ENCODE measurements at places on chromosomes 7 and 10.

- DNase-seq = peak; percentile 44
Measured at GRCh38 chr7:95011146-95011928, 103.9 kb downstream of the PPP1R9A start.

- DNase-seq = peak; percentile 52
Measured at GRCh38 chr7:92621026-92621540, 30.9 kb upstream of the FAM133B start.

DNA sequence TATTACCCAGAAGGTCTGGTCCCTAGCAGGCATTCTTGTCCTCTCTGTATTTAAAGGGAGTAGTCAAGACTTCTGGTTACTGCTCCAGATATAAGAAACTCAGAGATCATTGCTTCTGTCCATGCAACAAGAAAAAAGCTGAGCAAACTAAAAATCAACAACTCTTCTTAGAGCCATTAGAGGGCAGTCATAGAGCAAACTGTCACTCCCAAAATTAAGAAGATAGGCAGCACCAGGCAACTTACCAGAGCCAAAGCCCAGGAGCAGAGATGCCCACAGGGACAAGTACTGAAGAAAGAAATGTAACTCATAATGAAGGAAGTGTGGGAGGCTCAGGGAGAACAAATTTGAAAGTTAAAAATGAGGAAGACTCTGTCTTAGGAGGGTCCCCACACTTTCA lies 472.9 kb upstream of the COBL start:
- no peak for DNase-seq

GRCh38 chr7:26663874-26664273 lies 200.5 kb downstream of the SKAP2 start:
- no peak for DNase-seq

GRCh38 chr10:37479469-37479868 lies 354.1 kb downstream of the ANKRD30A start:
- no peak for DNase-seq

- DNase-seq = no peak
Measured at GRCh38 chr10:49364747-49365146, 31.1 kb downstream of the DRGX start.

DNA sequence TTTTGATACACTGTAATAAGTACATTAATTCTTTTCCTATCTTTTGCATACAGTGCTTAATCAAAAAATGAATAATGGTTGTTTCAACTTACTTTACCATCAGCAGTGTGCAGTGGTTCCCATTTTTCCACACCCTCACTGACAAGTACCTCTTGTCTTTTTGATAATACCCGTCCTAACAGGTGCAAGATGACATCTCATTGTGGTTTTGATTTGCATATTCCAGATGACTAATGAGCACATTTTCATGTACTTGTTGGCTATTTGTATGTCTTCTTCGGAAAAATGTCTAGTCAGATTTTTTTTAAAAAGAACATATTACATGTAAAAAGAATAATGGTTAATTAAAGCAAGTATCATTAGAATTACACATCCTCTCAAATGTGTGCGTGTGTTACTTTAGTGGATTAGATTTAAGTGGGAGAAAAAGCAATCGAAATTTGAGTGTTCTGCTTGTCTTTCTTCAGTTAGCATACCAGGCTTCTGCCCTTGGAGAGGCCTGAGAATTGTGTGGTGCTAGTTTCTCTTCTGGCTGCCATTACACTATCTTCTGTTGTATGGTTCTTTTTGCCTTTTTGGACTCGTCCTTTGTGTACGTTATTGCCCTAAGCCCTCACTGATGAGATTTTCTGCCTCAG lies 291.2 kb downstream of the AUTS2 start:
- DNase-seq = no peak

GRCh38 chr7:41969561-41970105 lies 266.7 kb upstream of the INHBA start:
- no peak for DNase-seq

- DNase-seq = no peak
Measured at GRCh38 chr7:147182874-147183273, 1066.3 kb downstream of the CNTNAP2 start.

GRCh38 chr7:28414453-28414852 lies 2.1 kb downstream of the CREB5 start:
- DNase-seq = no peak

DNA sequence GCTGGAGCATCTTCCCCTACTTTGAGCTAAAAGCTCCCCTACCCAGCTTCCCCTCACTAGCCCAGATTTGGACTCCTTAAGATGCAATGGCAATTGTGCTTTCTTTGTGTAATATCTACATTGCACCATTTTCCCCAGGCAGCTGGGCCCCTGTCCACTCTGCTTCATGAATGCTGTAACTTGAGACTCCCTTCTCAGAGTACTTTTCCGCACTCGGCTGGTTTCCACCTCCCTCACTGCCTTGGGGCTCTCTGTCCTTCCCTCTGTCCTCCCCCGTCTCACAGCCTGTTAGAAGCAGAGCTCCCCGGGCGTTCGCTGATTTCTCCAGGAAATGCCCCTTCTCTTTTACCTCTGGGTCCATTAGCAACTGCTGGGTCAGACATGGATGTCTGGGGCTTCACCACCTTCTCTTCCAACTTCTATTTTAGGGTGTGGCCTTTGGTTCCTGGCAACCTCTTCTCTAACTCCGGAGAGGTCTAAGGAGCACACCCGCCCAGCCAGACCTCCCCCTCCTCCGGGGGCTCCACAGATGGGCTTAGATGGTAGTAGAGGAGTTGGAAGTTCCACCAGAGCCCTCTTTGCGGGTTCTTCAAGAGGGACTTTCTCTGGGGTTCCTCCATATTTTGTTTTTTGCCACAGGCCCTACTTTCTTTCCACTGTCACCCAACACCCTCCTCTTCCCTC lies 2.9 kb upstream of the TMEM72 start:
- DNase-seq = no peak

GRCh38 chr10:127774766-127775559 lies 38.0 kb downstream of the FOXI2 start:
- no peak for DNase-seq

- no peak for DNase-seq
Measured at GRCh38 chr7:145729691-145730090, 386.9 kb upstream of the CNTNAP2 start.

GRCh38 chr7:110762546-110763225 lies 328.2 kb upstream of the LRRN3 start:
- DNase-seq = no peak

GRCh38 chr7:28558236-28558635 lies 145.9 kb downstream of the CREB5 start:
- DNase-seq = no peak

GRCh38 chr10:22434521-22434920 lies 89.2 kb downstream of the SPAG6 start:
- DNase-seq = no peak

DNA sequence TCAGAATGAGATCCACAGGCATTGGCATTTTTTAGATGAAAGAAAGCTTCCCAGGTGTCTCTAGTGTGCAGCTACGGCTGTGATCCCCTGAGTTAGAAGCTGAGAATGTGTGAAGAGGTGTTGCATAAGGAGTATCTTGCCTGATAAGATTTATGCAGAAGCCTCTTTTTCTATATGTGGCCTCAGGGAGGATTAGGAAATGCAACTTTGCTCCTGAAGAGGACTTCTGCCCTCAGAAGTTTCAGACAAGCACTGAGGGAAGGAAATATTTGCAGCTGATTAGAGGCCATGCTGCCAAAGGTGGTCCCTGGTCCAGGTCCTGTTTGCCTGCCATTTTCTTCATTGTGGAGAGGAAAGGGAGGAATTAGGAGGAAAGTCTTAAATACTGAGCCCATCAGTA lies 551.8 kb downstream of the PHTF2 start:
- no peak for DNase-seq

GRCh38 chr7:80450621-80451308 lies 61.1 kb downstream of the GNAT3 start:
- no peak for DNase-seq

DNA sequence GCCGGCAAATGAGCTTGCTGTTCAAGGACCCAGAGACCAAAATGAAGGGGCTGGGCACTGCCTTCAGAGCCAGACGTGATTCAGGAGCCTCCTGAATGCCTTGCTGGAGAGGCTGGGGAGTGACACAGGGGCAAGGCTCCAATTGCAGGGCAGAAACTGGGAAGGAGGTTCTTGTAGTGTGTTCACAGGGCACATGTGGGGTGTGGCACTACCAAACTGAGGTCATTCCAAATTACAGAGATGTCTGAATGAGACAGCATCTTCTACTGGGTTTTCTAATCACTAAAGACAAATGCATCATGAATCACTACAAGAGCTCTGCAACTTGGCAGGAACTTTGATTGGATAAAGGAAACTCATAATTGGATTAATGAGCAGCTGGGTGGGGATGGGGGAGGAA lies 17.8 kb downstream of the CRTAC1 start:
- no peak for DNase-seq

DNA sequence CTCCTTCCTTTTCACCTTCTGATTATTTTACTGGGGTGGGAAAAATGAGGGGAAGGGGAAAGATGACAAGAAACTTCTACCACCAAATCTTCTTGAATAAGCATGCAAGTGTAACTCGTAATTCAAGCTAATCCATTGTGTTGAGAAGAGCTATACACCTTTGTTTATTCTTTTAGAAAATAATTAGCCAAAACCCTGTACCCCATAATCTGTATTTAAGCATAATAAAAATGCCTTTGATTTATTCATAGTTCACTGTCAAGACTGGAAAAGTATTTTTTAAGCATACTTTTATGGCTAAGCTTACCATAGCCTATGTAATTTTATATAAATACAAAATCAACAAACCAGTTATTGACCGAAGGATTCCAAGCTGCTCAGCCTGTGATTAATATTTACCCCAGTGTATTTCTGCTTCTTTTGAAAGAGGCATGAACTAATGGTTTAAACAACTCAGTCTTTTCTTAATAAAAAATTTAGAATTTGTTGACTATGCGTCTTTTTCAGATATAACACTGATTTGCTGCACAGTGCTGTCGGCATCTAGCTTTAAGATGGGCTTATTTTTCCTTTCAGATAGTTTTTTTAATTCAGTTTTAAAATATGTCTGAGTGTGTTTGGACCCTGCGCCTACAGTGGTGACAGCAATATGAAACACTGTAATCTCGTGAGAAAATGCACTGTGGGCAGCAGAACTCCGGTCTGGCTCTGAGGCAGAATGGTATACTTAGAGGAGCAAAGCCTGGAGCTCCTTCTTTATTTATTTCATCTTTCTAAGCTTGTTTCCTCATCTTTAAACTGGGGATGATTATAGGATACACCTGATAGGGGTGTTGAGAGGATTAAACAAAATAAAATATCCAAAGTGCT lies 238.8 kb upstream of the LRGUK start:
- no peak for DNase-seq

- no peak for DNase-seq
Measured at GRCh38 chr10:13412894-13413293, 64.8 kb upstream of the SEPHS1 start.

DNA sequence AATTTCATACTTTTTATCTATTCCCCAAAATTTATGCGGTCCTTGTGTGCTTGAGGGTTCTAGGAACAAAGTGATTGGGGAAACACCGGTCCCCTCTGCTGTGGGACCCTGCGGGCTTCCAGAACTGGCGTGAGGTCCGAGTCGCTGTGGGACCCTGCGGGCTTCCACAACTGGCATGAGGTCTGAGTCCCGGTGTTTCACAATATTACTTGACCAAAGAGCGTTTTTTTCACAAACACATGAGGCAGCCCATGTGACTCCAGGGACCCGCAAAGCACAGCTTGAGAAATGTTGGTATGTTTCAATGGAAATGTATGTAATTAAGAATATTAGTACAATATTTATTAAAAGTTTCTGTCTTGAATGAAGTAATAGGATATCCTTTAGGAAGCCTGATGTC lies 212.2 kb downstream of the MGMT start:
- no peak for DNase-seq

Data from BJ (cell line).